ENCODE measurements at places on chromosomes 16 and 17. TPM values are rescaled to one million over a fixed set of nuclear protein-coding genes. Genes with fewer than 3 reads are reported as not detected.
A peak's percentile ranks its signal among the peaks of the same experiment; 100 is the strongest.

HES7 gene
- total RNA-seq: 2.1 TPM

PPY gene
- total RNA-seq: not detected

CSH1 gene
- not detected for total RNA-seq

KRTAP17-1 gene
- total RNA-seq: not detected

KCNJ18 gene
- not detected for total RNA-seq

RDM1 gene
- not detected for total RNA-seq

DNA sequence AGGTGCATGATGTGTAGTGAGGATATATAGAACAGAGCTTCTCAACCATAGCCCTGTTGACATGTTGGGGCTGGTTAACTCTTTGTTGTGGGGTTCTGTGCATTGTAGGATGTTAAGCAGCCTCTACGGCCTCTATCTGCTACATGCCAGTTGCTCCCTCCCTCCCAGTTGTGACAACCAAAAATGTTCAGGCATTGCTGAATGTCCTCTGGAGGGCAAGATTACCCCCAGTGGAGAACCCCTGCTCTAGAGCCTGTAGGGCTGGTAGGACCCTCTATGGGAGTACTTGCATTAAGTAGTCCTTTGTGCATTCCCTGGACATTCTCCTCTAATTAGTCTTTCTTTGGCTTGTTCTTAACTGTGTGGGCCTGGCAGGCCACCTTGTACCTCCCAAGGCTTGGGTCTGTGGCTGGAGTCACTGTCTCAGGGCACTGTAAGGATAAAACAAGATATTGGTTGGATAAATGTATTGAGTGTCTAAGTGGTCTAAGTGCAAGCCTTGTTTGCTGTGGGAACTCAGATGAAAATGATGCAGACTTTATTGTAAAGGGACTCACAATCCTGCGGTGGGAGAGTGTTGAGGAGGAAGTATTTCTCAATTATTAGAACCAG, 19.8 kb upstream of the MYO1D start:
- no peaks in the 10 kb centered on the region for H3K4me1 ChIP-seq
- no peak overlapping the region for H3K4me3 ChIP-seq
- no peaks in the 10 kb centered on the region for H3K36me3 ChIP-seq
- H3K27ac ChIP-seq: no peak overlapping the region
- no peak for DNase-seq

- H3K27ac ChIP-seq: no peak within 1 kb of the TSS
- H3K4me1 ChIP-seq: peaks cover 21% of the 10 kb centered on the region
Measured at GRCh38 chr17:48997103-48997826, at the start of gene IGF2BP1. IGF2BP1 (plus strand) TSS chr17:48997385; CDS start chr17:48997746, 361 bp downstream.

- H3K4me1 ChIP-seq: no peaks in the 10 kb centered on the region
- no peak overlapping the region for H3K27ac ChIP-seq
- no peaks in the 10 kb centered on the region for H3K36me3 ChIP-seq
- DNase-seq: no peak
- H3K27me3 ChIP-seq: no peaks in the 10 kb centered on the region
Measured at GRCh38 chr16:51815523-51815922, 664.5 kb upstream of the SALL1 start.

DNA sequence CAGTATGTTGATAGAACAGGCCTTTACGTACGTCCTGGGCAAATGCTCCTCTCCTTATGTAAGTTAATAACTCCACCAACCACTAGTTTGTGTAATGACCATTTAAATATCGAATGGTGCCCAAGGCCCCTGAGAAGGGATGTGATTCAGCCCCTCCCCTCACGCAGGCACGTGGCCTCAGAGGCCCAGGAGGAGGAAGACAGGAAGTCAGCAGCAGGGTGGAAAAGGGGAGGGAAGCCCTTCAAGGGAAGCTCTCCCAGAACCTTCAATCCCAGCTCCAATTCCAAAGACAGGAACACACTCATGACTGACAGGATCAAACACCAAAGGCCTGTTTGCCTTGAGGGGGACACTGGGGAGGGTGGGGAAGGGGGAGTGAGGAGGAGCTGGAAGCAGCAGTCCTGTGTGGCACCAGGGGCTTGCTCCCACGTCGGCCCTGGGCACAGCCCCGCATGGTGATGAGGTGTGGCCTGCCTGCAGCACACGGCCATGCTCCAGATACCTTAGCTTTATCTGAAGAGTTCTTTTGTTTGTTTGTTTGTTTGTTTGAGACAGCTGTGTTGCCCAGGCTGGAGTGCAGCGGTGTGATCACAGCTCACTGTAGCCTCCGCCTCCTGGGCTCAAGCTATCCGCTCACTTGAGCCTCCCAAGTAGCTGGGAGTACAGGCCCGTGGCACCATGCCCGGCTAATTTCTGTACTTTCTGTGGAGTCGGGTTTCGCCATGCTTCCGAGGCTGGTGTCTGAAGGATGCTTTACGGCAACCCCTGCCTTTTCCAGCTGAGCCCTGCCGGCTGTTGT, 105.0 kb downstream of the ZNF778 start:
- no peak for DNase-seq
- peaks cover 67% of the 10 kb centered on the region for H3K4me1 ChIP-seq
- H3K27ac ChIP-seq: no peak overlapping the region

GRCh38 chr16:11755022-11755760, 12.5 kb upstream of the TXNDC11 start:
- no peak overlapping the region for H3K27ac ChIP-seq
- H3K4me1 ChIP-seq: peaks cover 10% of the 10 kb centered on the region
- no peak overlapping the region for H3K4me3 ChIP-seq
- H3K27me3 ChIP-seq: no peaks in the 10 kb centered on the region
- H3K36me3 ChIP-seq: peaks cover under 1% of the 10 kb centered on the region

DNA sequence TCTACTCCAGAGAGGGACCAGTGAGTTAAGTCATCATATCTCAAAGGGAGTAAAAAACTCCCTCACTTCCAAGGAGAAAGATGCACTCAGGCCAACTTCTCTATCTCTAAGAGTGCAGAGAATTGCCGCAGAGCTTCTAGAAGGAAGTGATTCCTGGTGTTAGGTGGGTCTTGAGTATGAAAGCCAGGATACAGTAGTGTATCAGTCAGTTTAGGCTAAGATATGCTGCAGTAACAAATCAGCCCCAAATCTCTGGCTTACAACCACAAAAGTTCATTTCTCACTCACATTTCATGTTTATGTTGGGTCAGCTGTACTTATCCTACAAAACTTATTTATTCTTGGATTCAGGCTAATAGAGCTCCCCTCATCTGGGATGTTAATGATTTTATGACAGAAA, 106.3 kb downstream of the HS3ST4 start:
- DNase-seq: no peak
- H3K27ac ChIP-seq: no peak overlapping the region
- no peaks in the 10 kb centered on the region for H3K36me3 ChIP-seq
- H3K27me3 ChIP-seq: no peaks in the 10 kb centered on the region

DNA sequence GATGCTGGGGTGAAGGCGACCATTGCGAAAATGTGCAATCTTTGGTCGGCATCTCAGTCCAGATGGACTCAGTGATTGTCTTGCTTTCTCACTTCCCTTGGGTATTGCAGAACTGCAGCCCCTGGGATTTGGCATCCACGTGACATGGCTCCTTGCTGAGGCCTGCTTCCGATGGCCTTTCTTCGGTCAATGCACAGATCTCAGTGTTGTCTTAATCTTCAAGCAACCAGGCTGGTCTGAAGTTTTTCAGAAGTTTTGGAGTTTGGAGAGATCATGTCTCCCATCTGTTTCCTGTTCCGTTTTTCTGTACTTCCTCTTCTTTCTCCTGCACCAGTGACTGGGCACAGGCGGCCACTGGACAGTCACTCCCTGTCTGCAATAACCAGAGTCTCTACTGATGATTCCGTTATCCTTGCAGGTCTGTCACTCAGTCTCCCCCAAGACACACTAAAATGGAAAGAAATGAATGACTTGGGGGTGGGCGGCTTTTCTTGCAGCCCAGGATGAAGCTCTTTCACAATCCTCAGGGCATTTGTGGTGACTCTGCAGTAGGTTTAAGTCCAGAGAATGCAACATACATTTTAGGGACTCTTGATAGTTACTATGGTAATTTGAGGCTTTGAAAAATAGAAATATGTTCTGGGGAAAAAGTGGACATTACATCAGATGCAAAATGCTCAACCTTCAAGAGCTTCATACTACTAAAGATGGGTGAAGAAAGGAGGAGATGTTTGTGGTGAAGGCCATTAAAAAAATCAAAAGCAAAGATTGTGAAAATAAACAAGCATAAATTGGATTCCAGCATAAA, 106.3 kb upstream of the ZFHX3 start:
- DNase-seq: no peak
- H3K27ac ChIP-seq: peak overlapping the region; percentile 62
- H3K36me3 ChIP-seq: no peaks in the 10 kb centered on the region
- no peaks in the 10 kb centered on the region for H3K27me3 ChIP-seq
- H3K4me3 ChIP-seq: no peak overlapping the region

DNA sequence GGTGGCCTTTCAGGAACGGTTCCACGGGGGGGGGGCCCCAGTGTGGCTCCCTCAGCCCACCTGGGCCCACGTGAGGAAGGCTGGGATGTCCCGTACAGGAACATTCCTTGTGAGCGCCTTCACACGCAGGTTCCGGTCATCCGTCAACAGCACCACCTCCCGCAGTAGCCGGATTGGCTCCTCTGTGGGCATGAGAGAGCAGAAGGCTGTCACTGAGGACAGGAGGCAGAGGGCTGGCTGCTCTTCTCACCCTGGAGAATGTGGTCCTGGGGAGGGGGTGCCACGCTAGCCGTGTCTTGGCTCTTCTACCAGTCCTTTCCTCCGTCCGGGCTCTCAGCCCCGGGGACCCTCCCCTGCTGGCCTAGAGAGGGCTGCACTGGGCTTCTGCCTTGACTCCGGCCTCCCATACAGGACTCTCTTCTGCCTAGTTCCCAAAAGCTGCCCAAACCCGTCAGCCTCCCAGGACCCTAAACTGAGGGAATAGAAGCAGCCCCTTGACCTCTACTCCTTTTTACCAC, 6.6 kb downstream of the HIC1 start:
- peaks cover 97% of the 10 kb centered on the region for H3K4me1 ChIP-seq
- H3K27ac ChIP-seq: peak overlapping the region; percentile 92
- no peak for DNase-seq
- peaks cover 88% of the 10 kb centered on the region for H3K36me3 ChIP-seq
- H3K27me3 ChIP-seq: no peaks in the 10 kb centered on the region
- H3K4me3 ChIP-seq: no peak overlapping the region

DNA sequence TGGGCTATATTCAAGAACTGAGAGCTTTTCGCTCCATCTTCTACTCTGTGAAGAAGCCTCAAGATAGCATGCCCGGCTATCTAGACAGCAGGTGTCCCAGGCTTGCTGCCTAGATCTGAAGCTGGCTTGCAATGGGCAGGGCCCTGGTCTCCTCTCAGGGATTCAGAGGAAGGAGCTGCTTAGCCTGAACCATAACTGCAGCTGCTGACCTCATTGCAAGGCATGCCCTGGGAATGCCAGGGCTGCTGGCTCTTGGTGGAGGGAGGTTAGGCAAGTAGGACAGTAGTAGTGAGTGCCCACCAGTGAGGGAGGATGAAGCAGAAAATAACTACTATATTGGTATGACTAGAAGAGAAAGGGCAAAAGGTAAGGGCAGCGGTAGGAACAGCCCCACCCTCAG, 21.3 kb upstream of the SLC35B1 start:
- no peaks in the 10 kb centered on the region for H3K27me3 ChIP-seq
- H3K27ac ChIP-seq: no peak overlapping the region
- H3K36me3 ChIP-seq: no peaks in the 10 kb centered on the region
- H3K4me3 ChIP-seq: no peak overlapping the region
- DNase-seq: no peak
- H3K4me1 ChIP-seq: peaks cover 31% of the 10 kb centered on the region

DNA sequence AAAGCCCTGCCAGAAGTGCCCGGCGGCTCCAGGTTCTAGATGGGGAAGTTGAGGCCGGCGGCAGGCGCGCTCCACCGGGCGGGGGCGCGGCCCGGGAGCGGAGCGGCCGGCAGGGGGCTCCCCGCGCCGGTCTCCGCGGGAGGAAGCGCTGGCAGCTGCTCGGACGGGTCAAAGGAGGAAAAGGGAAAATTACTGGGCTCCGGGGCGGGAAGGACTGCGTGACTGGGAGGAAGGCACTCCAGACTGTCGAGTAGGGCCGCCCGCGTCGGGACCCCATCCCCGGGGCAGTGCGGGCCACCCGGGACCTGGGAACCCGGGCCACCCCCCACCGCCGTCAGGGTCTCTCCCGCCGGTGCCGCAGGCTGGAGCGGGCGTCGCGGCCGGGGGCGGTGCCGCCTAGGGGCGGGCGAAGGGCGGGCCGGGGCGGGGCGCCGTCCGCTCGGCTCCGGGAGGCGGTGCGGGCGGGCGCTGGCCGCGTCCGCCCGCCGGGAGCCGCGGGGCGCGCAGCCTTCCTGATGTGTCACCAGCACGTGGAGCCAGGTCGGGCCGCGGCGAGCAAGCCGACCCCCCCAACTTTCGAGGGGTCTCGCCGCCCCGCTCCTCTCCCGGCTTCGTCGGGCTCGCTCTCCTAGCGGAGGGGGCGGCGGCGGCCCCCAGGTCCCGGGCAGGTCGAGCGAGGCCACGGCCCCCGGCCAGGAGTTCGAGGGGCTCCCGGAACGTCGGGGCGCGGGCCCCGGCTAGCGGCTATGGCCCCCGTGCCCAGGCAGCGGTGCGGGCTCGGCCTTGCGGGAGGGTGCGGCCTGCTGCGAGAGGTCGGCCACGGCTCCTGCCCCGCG, 167.5 kb downstream of the RAB11FIP4 start:
- H3K4me1 ChIP-seq: peaks cover 11% of the 10 kb centered on the region
- H3K27ac ChIP-seq: peak overlapping the region; percentile 75
- no peaks in the 10 kb centered on the region for H3K27me3 ChIP-seq
- H3K4me3 ChIP-seq: peak overlapping the region; percentile 50
- no peaks in the 10 kb centered on the region for H3K36me3 ChIP-seq
- DNase-seq: peak; percentile 57

- H3K27me3 ChIP-seq: no peaks in the 10 kb centered on the region
- H3K36me3 ChIP-seq: no peaks in the 10 kb centered on the region
- DNase-seq: no peak
- H3K4me1 ChIP-seq: peaks cover 5% of the 10 kb centered on the region
- no peak overlapping the region for H3K27ac ChIP-seq
- no peak overlapping the region for H3K4me3 ChIP-seq
Measured at GRCh38 chr16:81432937-81433557, 11.6 kb upstream of the CMIP start.

DNA sequence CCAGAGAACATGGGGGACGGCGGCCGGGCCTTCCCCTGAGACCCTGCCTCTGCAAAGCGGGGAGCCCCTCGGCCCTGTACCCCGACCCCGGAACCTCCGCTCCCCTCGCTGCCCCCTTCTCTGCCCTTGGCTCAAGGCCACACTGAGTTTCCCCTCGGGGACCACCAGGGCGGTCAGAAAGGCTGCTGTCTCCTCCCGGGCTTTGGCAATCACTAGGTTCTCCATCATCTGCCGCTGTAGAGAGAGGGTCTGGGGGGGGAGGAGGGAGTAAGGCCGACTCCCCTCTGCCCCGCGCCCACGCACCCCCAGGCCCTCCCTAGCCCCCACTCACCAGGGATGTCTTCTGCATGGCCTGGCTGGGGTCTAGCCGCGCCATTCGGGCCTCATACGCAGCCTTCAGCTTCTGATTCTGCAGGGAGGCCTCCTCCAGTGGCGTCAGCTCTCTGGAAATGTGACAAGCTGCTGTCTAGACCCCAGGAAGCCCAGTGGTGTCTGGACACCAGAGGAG, 8.4 kb downstream of the VPS9D1 start:
- H3K4me3 ChIP-seq: peak overlapping the region; percentile 38
- H3K4me1 ChIP-seq: peaks cover 15% of the 10 kb centered on the region
- H3K36me3 ChIP-seq: no peaks in the 10 kb centered on the region
- peaks cover 8% of the 10 kb centered on the region for H3K27me3 ChIP-seq
- no peak for DNase-seq
- H3K27ac ChIP-seq: peak overlapping the region; percentile 76

- no peaks in the 10 kb centered on the region for H3K36me3 ChIP-seq
- DNase-seq: no peak
- H3K4me3 ChIP-seq: no peak overlapping the region
Measured at GRCh38 chr17:40602445-40603443, 37.5 kb upstream of the CCR7 start.

- H3K27me3 ChIP-seq: no peaks in the 10 kb centered on the region
- H3K4me3 ChIP-seq: no peak overlapping the region
- no peaks in the 10 kb centered on the region for H3K4me1 ChIP-seq
Measured at GRCh38 chr16:49127103-49127502, 154.5 kb downstream of the CBLN1 start.

Data from tibial nerve (tissue), 4 donors.